A673 (cell line): ENCODE measurements at places on chromosomes 4 and X. TPM values are rescaled to one million over a fixed set of nuclear protein-coding genes. Genes with fewer than 3 reads are reported as not detected.

The SMIM10L2A gene
- total RNA-seq, result 1.8 and 2.3 TPM in 2 replicates

The CLDN24 gene
- not detected in 2 replicates for total RNA-seq

The CTSO gene
- total RNA-seq, result 1.4 and 1.9 TPM in 2 replicates

The AMBN gene
- 2.1 and 3.8 TPM in 2 replicates for total RNA-seq

The GAGE2A gene
- total RNA-seq, result not detected in 2 replicates

The CXCR3 gene
- total RNA-seq, result not detected in 2 replicates

The ARHGAP36 gene
- total RNA-seq, result not detected in 2 replicates

The HTR2C gene
- total RNA-seq, result not detected in 2 replicates

The FAM53A gene
- 1.6 and 3.1 TPM in 2 replicates for total RNA-seq

The STK26 gene
- total RNA-seq, result 60.8 and 61.0 TPM in 2 replicates

The CSN1S1 gene
- total RNA-seq, result not detected in 2 replicates

The GAGE12F gene
- total RNA-seq, result not detected in 2 replicates

The ETNPPL gene
- 0.31 and 0.52 TPM in 2 replicates for total RNA-seq

The NDNF gene
- total RNA-seq, result 10.6 and 12.1 TPM in 2 replicates

The CHRDL1 gene
- 0.41 and 1.1 TPM in 2 replicates for total RNA-seq

The ZMYM3 gene
- total RNA-seq, result 47.6 and 52.7 TPM in 2 replicates

The DRD5 gene
- total RNA-seq, result not detected in 2 replicates

The SERPINA7 gene
- total RNA-seq, result not detected in 2 replicates

The YIPF7 gene
- total RNA-seq, result not detected in 2 replicates

The PRR32 gene
- total RNA-seq, result not detected in 2 replicates

The UCP1 gene
- 0.22 TPM in 1 of 2 replicates, not detected in the other for total RNA-seq

The PPP2R2C gene
- total RNA-seq, result 0.20 TPM in 1 of 2 replicates, not detected in the other

The DOCK11 gene
- 2.1 and 2.2 TPM in 2 replicates for total RNA-seq

The LUZP4 gene
- not detected in 2 replicates for total RNA-seq
